ENCODE measurements at places on chromosomes 4 and X. TPM values are rescaled to one million over a fixed set of nuclear protein-coding genes. Genes with fewer than 3 reads are reported as not detected.

DNA sequence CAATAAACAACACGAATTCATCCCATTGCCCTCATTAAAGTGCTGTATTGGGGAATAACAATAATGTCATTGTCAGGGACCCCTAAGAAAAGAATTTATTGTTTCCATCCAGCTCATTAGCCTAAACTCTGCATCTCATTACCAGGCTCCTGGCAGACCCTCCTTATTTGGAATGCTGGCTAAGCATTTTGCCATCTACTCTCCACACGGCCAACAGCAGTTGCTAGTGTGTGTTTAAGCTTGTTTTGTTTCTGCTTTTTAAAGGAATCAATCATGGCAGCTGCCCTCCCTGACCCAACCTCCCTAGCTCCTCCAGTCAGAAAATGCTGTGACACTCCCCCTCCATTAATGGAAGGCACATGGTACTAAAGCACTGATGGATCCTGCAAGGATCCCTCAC, 43.5 kb downstream of the GATB start:
- DNase-seq, result no peak

DNA sequence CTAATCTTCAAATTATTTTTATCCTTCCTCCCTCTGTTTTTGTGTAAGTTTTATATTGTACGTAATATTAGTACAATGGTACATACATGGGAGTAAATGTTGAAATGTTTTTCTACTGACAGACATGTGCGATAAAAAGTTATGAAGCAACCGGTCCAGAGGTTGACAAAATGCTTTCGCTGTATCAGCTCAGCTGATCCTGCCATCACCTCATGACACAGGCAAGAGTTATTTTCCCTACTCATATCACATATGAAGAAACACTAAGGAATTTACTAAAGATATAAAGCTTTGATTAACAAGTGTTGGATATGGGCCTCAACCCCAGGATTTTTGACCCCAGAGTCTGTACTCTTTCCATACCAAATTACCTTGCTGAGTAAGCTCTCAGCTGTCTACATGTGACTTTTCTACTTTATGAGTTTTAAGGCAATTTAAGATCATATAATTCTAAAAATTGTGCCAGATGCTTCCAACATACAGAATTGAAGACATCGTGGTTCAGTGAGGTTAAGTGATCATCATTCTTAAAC, 50.0 kb downstream of the CLCN5 start:
- no peak for DNase-seq

- DNase-seq, result no peak
Observed at GRCh38 chrX:134443461-134443860, 16.5 kb upstream of the HPRT1 start.

DNA sequence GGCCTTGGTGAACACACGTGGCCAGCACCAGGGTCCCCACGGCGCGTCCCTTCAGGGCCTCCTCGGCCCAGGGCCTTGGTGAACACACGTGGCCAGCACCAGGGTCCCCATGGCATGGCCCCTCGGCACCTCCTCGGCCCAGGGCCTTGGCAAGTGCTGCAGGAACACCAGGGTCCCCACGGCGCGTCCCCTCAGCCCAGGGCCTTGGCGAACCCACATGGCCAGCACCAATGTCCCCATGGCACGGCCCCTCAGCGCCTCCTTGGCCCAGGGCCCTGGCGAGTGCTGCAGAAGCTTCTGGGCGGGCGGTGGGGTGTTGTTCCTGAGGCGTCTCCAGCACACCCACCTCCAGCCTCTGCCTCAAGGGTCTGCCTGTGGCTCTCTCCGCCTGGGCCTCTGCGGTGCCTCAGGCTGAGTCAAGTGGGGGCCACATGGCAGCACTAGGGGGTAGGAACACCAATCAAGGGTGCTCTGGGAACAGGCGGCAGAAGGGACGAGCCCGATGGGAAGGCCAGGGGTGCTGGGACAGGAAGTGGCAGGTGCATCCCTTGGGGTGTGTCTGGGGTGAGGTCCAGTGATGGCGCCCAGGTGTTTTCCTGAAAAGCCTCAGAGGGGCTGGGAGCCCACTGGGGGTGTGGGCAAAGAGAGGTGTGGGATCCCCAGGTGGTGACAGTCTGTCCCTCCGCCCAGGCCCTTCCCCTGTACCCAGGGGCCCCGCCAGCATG, 41.8 kb upstream of the CPLX1 start:
- no peak for DNase-seq

- DNase-seq, result no peak
Observed at GRCh38 chrX:57445076-57445475, 146.7 kb upstream of the ZXDB start.

GRCh38 chr4:73859614-73860088, 6.6 kb downstream of the PF4V1 start:
- DNase-seq, result no peak

- DNase-seq, result no peak
Observed at GRCh38 chr4:73312967-73313366, 54.4 kb upstream of the ANKRD17 start.

FRMD7 gene
- not detected for total RNA-seq

GRCh38 chr4:898869-899555, 33.1 kb downstream of the GAK start:
- DNase-seq, result no peak

DNA sequence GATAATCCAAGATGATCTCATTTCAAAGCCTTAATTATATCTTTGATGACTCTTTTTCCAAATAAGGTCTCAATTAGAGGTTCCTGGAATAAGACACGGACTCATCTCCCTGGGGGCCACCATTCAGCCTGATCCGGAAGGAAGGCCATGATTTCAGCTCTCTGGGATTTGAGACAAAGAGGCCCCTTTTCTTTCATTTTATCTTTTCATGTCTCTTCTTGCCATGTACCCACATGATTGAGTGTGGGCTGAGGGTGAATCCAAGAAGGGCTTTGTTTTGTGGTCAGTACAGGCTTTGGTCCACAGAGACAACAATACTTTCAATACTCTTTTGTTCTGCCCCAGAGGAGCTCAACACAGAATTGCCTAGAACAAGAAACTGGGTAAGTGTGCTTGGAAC, 261.2 kb downstream of the TRIML1 start:
- DNase-seq, result no peak
